ENCODE measurements at places on chromosomes 5 and 9.

- peak; percentile 11 for DNase-seq
These were observed 932.0 kb downstream of the TLE4 start for GRCh38 chr9:80503671-80504281.

DNA sequence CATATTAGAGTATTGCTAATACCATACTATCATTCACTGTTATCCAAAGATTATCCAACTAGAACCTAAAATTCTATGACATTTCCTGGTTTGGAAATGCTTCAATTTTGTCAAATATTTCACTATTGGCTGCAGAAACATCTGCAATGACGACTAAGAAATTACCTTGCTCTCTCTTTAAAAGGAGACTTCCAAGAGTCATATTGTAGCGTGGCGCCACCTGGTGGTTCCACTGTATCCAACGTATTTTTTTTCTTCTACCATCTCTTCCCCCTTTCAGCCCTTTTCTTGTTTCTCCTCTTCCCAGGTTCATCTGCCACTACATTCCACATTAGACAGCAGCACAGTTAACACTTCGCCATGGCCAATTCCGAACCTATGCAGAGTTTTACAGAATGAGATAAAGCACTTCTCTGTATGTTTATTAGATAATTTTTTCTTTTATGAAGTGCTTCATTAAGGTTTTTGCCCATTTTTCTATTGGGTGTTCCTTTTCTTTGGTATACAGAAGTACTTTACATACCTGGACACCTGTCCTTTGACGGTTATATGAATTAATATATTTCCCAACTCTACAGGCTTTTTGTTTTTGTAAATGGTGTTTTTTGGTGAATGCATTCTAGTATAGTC lies 153.5 kb downstream of the CDC42SE2 start:
- DNase-seq: peak; percentile 68

DNA sequence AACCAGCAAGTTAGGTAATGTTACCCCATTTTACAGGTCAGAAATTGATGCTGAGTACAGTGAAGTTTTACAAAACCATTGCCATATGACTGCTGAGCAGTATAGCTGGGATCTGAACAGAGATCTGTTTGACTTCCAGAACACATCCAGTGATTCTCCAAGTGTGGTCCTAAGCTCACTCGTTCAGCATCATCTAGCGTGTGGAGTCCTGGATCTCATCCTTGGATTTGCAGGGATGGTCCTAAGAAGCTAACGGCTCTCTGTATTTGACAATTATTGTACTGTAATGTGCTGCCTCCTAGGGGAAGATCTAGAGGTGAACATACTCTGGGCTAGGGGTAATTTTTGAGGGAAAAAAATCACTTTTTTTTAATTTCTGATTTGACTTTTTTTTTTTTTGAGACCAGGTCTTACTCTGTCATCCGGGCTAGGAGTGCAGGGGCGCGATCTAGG lies 1.4 kb downstream of the SLC26A2 start:
- peak; percentile 53 for DNase-seq

DNA sequence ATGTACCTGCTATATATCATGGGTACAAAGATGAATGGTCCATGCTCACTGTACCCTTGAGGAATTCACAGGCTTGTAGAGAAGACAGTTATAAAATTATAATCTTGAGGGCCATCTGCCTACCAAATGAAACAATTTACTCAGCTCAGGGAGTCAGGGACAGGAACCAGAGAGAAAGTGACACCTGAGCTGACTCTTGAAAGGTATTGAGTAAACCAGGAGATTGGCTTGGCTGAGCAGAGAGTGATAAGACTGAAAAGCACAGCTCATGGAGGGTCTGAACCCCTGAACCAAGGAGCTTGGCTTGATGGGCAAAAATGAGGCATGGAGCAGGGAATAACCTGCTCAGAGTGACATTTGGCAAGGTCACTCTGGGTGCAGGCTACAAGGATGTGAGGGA lies 147.3 kb downstream of the FAM114A2 start:
- DNase-seq: no peak

DNA sequence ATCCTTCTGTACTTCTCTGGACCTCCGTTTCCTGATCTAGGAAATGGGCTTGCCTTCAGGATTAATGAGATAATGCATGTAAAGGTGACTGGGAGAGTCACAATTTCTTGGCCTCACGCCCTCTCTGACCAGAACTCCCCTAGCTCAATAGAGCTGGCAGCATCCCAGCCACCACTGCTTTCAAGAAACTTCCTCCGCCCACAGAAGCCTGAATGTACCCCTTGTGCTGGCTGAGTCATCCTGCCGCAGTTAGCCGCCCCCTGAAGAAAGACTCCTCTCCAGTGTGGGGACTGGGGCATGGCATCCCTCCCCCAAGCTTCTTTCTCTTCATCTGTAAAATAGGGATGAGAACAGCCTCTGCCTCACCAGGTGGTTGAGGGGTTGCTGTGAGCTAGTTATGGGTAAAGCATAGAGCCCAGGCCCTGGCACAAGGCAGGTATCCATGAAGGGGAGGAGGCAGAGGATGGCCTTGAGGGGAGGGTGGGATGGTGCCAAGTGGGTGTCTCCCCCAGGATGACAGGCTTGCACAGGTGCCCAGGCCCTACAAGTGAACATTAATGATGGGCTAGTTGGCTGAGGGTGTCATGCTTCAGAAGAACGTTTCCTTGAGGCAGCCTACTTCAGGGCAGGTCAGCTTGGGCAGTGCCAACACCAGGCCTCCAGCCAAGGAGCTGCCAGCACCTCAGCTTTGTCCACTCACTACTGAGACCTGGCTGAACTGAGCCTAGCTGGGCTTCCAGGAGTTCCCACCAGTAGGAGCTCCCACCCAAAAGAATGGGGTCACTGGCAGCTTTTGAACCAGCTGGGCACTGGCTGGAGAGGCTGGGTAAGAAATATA lies 3.4 kb downstream of the PDLIM4 start:
- peak; percentile 91 for DNase-seq

Data from brain microvascular endothelial cell (primary cell).